ENCODE measurements at places on chromosomes 5 and 9.

DNA sequence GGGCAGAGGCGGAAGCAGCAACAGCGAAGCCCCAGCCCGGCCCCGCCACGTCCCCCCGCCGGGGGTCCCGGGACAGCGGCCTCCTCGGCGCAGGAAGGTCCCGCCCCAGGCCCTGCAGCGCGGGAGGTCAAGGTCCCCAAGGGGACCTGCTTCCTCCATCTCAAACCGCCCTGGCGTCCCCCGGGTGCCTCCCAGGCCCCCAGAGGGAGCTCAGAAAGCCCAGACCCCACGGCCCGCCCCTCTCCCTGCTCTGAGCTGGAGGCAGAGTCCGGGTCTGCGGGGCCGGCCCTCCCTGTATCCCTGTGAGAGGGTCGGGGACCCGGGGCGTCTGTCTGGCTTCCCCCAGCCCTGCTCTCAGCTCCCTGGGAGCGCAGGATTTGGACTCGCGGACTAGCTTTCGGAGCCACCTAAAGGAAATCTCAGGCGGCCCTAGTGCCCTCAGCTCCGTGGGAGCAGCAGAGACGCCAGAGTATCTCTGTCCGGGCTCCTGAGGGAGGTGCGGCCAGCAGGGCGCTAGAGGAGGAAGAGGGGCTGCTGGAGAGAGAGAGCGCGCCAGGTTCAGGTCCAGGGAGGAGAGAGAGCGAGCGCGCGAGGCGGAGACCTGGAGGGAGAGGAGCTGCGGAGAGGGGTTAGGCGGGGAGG lies 30.7 kb downstream of the EXOC3 start:
- DNase-seq: peak; percentile 44

DNA sequence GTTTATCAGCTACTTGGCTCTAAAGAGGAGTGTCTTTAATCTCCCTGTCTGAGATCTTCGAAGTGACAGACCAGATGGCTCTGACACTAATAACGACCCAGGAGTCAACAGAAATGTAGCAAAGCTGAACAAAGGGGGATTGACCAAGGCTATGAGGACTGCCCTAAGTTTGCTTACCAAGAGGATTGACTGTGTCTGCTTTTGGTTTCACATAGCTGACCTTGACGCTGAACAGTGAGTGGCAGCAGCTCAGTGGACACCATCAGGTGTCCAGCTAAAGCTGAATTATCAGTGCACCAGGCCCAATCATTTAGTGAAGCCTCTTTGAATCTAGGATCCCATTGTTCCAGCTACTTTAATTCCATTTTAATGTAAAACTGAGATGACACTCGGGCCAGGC lies 262.6 kb downstream of the COX7C start:
- no peak for DNase-seq

GRCh38 chr5:120293796-120294195 lies 170.3 kb upstream of the PRR16 start:
- DNase-seq: no peak

GRCh38 chr5:95261437-95262175 lies 23.3 kb downstream of the MCTP1 start:
- DNase-seq: peak; percentile 27
